ENCODE measurements at places on chromosomes 7 and 10. TPM values are rescaled to one million over a fixed set of nuclear protein-coding genes. Genes with fewer than 3 reads are reported as not detected.

The LRGUK gene
- 0.41 TPM for total RNA-seq

The NRAP gene
- not detected for total RNA-seq

The TUBAL3 gene
- total RNA-seq, result 0.34 TPM

The POR gene
- 74.0 TPM for total RNA-seq

The JCAD gene
- 1.7 TPM for total RNA-seq

The STRIP2 gene
- total RNA-seq, result 3.5 TPM

GRCh38 chr10:1015688-1016087 is 10.0 kb downstream of the IDI2 start:
- no peak for DNase-seq

GRCh38 chr7:36985866-36986400 is 261.6 kb upstream of the AOAH start:
- DNase-seq, result no peak

GRCh38 chr10:7409732-7410168 is 1.1 kb downstream of the SFMBT2 start:
- no peak for DNase-seq

GRCh38 chr7:24346129-24346528 is 62.1 kb downstream of the NPY start:
- no peak for DNase-seq

GRCh38 chr7:54960517-54960916 is 58.3 kb upstream of the EGFR start:
- DNase-seq, result peak; percentile 64

GRCh38 chr7:132683896-132684690 is 107.8 kb upstream of the PLXNA4 start:
- no peak for DNase-seq

DNA sequence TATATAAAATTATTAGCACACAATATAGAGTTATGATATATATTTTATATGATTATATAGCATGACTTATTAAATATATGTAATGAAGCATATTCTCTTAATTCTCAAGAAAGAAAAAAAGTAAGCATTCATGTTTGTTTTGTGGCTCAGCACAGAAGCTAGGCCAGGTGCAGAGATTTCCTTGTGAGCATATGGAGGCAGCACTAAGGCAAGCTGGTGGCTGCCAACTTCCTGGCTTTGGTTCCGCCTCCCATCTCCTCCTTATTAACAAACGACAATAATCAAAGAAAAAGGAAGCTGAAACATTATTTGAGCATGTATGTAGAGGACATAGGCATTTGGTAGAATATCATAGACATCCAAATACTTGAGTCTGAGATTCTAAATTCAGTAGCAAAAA is 130.3 kb downstream of the ST7 start:
- no peak for DNase-seq
